ENCODE measurements at places on chromosomes 16 and 17. TPM values are rescaled to one million over a fixed set of nuclear protein-coding genes. Genes with fewer than 3 reads are reported as not detected.

KRTAP3-1 gene
- not detected for total RNA-seq

C17orf107 gene
- total RNA-seq = not detected

CKLF gene
- not detected for total RNA-seq

RILP gene
- 103 TPM for total RNA-seq

FOXL1 gene
- 35.7 TPM for total RNA-seq

INCA1 gene
- total RNA-seq = not detected

NPIPA3 gene
- total RNA-seq = not detected

PDILT gene
- total RNA-seq = not detected
